Spleen (tissue), 13 donors: ENCODE measurements at places on chromosomes 12 and 14. TPM values are rescaled to one million over a fixed set of nuclear protein-coding genes. Genes with fewer than 3 reads are reported as not detected.

DNA sequence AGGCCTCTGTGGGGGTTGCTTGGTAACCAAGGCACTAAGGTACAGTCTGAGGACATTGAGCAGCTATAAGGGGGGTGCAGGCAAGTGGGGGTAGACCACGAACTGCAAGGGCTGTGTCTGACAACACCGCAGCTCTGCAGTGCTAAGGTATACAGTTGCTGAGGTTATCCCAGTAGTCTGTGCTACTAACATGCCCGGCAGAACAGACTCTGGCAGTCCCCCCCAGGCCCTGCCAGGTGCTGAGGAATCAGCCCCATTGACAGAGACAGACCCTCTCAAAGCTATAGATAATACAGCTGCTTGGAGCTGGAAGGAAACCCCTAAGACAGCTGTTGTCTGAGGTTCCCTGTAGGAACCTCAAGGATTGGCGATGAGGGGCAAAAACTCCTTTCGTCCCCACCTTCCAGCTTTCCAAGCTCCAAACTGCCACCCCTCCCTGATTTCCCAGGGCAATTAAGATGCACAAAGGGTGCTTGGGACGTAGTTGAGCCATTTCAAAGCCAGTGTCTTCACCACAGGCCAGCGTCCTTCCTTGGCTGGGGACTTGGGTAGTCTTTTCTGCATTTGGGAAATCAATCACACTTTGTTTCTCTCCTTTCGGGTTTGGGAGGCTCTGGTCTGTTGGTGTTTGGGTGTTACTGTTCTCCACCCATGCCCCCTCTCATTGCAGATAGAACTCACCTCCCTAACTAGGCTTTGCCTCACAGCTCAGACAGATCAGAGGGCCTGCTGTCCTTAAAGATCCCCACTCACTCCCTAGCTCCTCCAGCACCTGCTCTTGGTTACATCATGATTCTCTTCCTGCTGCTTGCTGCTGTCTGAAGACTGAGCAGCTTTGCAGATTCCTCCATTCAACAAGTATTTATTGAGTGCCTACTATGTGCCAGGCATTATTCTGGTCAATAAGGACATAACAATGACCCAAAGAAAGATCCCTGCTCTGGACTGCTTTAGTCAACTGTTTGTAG, 2.0 kb upstream of the MYH7 start:
- DNase-seq: no peak

The DCD gene
- not detected for total RNA-seq

- no peak for DNase-seq
Measured at GRCh38 chr12:93274937-93275336, 102.8 kb upstream of the NUDT4 start.

The TULP3 gene
- total RNA-seq: 13.1 TPM

DNA sequence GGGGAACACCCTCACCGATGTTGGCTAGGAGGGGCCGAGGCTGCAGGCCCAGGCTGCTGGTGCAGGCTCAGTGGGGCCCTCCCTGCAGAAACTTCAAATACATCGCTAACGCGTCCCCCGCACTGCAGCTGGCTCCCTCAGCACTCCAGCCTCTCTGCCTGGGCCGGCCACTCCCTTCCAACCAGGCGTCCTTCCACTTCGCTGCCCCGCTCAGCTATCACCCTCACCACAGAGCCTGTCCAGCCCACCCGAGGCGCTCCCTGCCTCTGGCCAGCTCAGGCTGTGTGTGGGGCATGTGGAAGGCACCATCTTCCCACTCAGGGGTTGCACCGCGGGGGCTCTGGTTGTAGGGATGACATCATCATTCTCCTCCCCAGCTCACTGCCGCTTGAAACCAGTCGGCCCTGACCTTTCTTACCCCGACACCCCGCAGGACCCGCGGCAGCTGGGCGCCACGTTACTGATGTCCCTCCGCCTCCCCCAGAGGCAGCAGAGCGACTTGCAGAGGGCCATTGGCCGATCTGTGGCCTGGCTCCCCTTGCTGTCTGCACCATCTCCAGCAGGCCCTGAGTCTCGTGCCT, 199.9 kb upstream of the RTL1 start:
- peak; percentile 67 for DNase-seq

- no peak for DNase-seq
Measured at GRCh38 chr12:14261861-14262260, 103.6 kb upstream of the ATF7IP start.

The PTGER2 gene
- 15.8 TPM for total RNA-seq

DNA sequence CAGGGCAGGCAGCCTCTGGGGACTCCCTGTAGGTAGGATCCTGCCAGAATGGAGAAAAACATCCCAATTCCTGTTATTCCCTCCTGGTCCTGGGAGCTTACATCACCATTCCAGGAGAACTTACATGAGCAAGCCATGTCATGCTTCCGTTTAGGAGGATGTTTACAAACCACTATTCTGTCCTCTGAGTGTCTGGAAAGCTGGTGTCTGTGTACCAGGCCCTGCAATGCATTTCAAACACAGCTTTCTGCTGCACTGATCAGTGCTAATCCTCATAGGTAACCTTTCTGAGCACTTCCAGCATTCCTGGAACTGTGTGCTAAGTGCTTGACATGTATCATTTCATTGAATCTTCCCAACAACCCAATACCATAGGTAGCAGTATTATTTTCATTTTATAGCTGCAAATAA, 19.8 kb upstream of the MAP1LC3B2 start:
- DNase-seq: no peak

- peak; percentile 78 for DNase-seq
Measured at GRCh38 chr14:106691601-106692291, 1165.4 kb downstream of the TMEM121 start.

The KRT75 gene
- total RNA-seq: not detected

The APOF gene
- not detected for total RNA-seq

DNA sequence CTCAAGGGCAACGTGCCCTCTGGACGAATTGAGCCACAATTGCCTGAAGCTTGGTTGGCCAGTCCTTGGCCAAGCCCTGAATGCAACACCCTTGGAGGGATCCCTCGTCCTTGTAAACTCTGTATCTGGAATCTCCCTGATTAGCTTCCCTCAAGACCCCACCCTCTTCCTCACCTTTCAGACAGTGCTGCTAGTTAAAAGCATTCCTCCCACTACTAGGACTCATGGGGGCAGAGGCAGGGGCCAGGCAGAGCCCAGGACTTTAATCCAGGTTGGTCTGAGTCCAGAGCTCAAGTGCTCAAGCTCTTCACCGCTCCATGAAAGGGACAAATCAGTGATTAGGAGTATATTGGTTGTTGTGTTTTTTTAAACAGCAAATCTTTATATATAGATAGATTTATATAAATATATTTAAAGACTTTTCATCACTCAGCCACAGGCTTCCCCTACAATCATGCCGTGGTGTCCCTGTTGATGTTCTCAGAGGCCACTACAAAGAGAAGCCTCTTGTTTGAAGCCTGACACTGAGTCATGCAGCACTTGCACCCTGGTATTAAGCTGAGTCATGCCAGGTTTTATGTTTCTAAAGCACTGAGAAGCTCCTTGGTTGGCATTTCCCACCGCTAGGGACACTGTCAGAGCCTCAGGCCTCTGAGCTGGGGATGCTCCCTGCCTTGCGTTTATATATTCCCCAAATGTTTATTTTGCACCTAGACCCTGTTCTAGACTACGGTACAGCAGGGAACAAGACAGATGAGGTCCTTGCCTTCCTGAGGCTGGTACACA, 53.8 kb upstream of the GSC start:
- no peak for DNase-seq

The GON7 gene
- 10.7 TPM for total RNA-seq

The POTEM gene
- total RNA-seq: not detected

The KRT8 gene
- total RNA-seq: 16.1 TPM

DNA sequence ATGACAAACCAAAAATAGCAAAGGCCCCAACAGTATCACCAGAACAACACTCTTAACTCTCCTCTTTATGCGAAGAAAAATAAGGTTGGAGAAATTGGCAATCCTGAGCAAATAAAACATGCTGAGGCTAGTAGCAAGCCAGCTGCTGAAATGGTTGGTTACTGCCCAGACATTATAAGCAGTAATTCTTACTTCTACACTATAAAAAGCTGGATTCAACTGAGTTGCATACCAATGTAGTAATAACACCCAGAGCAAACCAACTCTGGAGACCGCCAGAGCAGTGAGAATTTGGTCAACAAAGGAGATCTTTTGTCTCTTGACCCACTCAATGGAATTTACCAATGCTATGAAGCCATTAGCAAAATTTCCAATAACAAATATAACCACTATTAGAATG, 628 bp downstream of the TAS2R30 start:
- no peak for DNase-seq

DNA sequence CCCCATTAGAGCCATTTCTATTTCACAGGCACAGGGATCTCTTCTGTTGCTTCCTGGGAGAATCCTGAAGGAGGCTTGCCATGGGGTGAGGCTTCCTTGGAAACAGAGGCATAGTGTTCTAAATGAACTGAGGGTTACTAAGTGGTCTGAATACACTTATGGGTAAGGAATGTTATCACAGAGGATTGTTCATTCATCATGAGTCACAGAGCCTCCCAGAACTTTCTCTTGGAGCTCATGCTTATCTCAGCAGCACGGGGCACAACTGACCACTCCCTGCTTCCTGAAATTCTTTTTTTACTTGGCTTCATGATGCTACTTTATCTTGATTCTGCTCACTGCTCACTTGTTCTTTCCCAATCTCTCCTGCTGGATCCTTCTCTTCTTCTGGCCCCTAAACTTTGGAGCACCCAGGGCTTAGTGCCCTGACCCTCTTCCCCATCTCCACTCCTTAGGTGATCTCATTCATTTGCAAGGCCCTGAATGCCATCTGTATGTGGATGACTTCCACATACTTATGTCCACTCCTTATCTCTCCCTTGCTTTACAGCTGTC, 57.9 kb downstream of the ANO6 start:
- no peak for DNase-seq

The GSC gene
- not detected for total RNA-seq

GRCh38 chr14:22898302-22899090, 15.5 kb downstream of the REM2 start:
- DNase-seq: no peak

- DNase-seq: no peak
Measured at GRCh38 chr14:32980178-32980901, 41.7 kb downstream of the NPAS3 start.

The TMPRSS12 gene
- total RNA-seq: not detected

GRCh38 chr14:87916103-87916885, 76.7 kb downstream of the GALC start:
- no peak for DNase-seq

DNA sequence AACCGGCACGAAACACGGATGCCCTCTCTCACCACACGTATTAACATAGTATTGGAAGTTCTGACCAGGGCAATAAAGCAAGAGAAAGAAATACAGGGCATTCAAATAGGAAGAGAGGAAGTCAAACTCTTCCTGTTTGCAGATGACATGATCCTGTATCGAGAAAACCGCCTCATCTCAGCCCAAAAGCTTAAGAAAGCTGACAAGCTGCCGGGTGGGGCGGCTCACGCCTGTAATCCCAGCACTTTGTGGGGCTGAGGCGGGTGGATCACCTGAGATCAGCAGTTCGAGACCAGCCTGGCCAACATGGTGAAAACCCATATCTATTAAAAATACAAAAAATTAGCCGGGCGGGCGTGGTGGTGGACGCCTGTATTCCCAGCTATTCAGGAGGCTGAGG, 17.7 kb downstream of the OR6S1 start:
- DNase-seq: no peak

DNA sequence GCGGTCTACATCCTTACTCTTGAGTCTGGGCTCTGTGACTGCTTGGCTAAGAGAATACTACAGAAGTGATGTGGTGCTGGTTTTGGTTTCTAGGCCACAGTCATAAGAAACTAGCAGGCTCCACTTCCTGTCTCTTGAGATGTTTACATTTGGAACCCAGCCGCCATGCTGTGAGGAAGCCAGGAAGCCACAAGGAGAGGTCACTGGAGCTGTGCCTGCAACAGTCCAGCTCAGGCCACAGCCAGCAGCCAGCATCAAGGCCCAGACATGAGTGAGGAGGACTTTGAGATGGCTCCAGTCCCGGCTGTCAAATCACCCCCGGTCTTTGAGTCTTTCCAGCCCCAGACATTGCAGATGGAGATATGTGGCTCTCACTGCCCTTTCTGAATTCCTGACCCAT, 12.9 kb upstream of the FAM181A start:
- no peak for DNase-seq

- DNase-seq: no peak
Measured at GRCh38 chr14:101369194-101369915, 191.9 kb upstream of the DIO3 start.

The TMEM119 gene
- 8.8 TPM for total RNA-seq

The KIF5A gene
- total RNA-seq: 0.36 TPM

DNA sequence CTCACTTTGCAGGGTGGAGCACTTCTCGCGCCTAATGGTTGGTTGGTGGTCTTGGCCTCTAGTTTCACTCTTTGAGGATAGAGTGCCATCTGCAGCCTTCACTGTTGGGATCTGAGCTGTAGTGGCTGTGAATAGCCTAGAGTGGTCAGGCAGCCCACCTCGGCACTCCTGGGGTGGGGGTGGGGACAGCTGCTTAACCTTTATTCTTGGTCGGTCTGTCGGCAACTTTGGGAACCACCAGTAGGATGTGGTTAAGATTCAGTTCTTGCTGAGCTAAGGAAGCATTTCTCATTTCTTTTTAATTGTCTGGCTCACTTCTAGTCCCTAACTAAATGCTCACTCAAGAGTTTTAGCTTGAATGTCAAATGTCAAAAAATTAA, 21.1 kb downstream of the TMBIM6 start:
- DNase-seq: no peak

- no peak for DNase-seq
Measured at GRCh38 chr12:97561619-97562290, 99.2 kb downstream of the RMST start.

GRCh38 chr12:50918584-50919316, 33.6 kb upstream of the HIGD1C start:
- DNase-seq: no peak

The TPPP2 gene
- not detected for total RNA-seq

GRCh38 chr12:70756118-70756517, 118.9 kb upstream of the PTPRB start:
- DNase-seq: no peak

The PRH2 gene
- total RNA-seq: not detected
